ENCODE measurements at places on chromosomes 6 and 20.

DNA sequence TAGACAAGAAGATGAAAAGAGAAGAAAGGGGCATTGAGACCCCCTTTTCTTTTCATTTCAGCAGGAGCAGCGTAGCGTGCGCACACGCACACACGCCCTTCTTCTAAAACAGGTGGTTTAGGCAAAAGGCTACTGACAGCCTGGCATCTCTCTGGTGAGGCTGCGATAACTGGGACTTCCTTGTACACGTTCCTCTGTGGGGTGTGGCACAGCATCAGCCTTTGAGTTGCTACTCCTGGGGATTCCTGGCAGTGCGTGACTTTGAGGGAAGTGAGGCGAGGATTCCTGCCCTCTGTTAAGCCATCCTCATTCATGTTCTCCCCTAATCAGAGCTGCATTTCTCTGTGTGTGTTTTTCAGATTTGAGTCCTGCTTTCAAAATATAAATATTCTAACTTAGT lies 94.7 kb downstream of the TMEM170B start:
- DNase-seq = no peak

DNA sequence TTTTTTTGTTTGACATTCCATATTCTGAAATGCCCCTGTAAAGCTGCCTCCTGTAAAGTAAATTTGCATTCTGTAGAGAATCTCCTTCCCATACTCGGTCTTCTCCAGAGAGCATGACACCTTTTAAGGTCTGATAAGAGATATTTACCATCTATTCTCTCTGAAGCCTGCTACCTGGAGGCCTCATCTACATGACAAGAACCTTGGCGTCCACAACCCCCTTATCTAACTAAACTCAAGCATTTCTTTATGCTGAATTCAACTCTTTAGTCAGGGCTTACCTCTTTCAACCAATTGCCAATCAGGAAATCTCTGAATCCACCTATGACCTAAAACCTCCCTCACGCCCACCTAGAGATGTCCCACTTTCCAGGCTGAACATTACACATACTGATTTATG lies 51.6 kb downstream of the FAM184A start:
- DNase-seq = no peak

- no peak for DNase-seq
Measured at GRCh38 chr6:106160189-106160588, 74.1 kb downstream of the PRDM1 start.

- DNase-seq = no peak
Measured at GRCh38 chr6:63371104-63371715, 51.4 kb upstream of the LGSN start.

DNA sequence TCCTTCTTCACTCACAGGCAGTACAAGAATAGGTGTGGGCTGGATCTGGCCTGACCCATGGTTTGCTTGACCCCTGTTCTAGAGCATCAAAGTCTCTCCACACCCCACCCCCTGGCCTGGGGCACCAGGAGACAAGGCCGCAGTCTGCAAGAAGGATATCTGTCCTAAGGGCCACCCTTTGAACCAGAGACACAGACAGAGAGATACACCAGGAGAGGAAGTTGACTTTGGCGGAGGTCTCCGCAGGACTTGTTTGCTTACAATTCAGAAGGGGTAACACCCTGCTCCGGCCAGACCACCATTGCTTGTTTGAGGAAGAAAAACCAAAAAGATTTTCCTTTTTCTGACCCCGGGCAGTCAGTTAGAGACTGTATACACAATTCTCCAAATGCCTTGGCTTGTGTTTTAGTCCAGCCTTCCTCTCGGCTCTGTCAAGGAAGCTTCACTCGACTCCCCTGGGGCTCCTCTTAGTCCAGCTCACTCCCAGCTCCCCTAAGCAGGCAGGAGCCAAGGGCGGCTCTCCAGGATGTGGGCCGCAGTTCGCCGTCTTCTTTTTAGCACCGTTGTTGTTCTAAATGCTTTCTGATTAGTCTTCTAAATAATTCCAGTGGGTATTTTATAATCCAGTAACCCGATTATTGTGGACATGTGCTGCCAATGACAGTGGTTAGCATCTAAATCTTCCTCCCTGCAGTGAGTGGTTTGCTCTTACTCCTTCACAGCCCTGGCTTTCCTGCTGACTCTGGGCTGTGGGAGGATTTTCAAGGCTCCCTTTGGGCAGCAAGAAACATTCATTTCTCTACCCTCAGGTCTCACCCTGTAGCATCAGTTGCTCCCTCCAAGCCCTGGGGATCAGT lies 58.6 kb upstream of the MRPS10 start:
- no peak for DNase-seq

- no peak for DNase-seq
Measured at GRCh38 chr6:37123957-37124729, 45.8 kb upstream of the PIM1 start.

GRCh38 chr6:131414956-131415355 lies 158.1 kb upstream of the ARG1 start:
- DNase-seq = no peak

DNA sequence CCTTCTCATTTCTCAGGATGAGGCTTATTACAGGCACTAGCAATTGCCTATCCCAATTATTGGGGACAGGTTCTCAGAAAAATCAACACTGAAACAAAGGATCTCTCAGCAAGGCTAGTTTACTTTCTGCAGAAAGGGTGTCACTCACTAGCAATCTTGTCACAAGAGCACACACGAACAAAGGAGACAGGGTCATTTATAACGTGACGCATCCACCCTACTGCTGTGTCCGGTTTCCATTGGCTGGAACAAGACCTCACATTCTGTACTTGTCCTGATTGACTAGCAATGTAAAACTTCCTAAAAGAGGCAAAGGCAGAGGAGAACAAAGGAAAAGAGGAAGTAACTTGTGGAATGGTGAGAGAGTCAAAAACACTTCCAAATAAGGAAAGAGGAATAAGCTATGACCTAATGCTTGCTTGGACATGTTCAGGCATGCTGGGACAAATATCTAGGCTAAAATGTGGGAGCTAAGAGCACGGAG lies 160.2 kb upstream of the STXBP5 start:
- no peak for DNase-seq

DNA sequence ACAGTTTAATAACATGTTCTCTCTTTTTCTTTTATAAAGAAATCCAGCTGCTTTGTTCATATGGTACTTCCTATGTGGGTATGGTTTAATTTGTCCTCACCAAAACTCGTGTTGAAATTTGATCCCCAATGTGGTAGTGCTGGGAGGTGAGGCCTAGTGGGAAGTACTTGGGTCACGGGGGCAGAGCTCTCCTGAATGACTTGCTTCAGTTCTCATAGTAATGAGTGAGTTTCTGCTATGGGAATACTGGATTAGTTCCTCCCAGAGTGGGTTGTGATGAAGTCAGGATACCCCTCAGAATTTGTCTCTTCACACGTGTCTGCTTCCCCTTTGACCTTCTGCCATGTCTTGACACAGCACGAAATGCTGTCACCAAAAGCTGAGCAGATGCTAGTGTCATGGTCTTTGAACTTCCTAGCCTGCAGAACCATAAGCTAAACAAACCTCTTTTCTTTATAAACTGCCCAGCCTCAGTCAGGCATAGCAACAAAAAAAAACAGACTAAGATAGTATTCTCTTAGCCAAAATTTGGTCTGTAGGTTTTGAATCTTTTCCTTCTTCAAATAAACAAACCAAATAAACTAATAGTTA lies 87.8 kb upstream of the HS3ST5 start:
- DNase-seq = no peak

GRCh38 chr6:158488065-158488464 lies 71.8 kb upstream of the TMEM181 start:
- DNase-seq = no peak
